ENCODE measurements at places on chromosomes 4 and X. TPM values are rescaled to one million over a fixed set of nuclear protein-coding genes. Genes with fewer than 3 reads are reported as not detected.

Gene GPC4
- total RNA-seq = 0.05 TPM

Gene CPLX1
- 1.0 TPM for total RNA-seq

Gene TRIM2
- not detected for total RNA-seq

Gene LRP2BP
- 0.65 TPM for total RNA-seq

Gene ADAM29
- not detected for total RNA-seq

Gene RTL3
- total RNA-seq = not detected

Gene CYBB
- not detected for total RNA-seq

Gene CT45A5
- total RNA-seq = not detected

Gene NDUFC1
- total RNA-seq = 53.5 TPM

Gene PPARGC1A
- total RNA-seq = not detected

Gene NOCT
- 25.3 TPM for total RNA-seq

Gene AMER1
- 6.5 TPM for total RNA-seq

Gene GAGE1
- not detected for total RNA-seq

Gene USP26
- not detected for total RNA-seq

Gene RTL9
- not detected for total RNA-seq

Gene CT45A10
- total RNA-seq = not detected

Gene EFNB1
- 7.1 TPM for total RNA-seq

Gene SPANXB1
- total RNA-seq = not detected

Gene CDS1
- total RNA-seq = not detected

Gene CT45A3
- not detected for total RNA-seq

Gene EPGN
- not detected for total RNA-seq

Gene FGFBP1
- total RNA-seq = not detected

Gene COL4A5
- not detected for total RNA-seq

Gene ETDB
- total RNA-seq = not detected

Gene NXF2
- not detected for total RNA-seq

Gene NPNT
- total RNA-seq = 0.12 TPM

Gene ITIH6
- total RNA-seq = not detected

Gene STPG2
- not detected for total RNA-seq

Gene TRIML2
- total RNA-seq = not detected

Gene GLOD5
- total RNA-seq = not detected

Gene HNRNPH2
- total RNA-seq = 21.5 TPM

Gene CLCN4
- not detected for total RNA-seq

Gene TLR7
- total RNA-seq = 0.17 TPM

Gene USP9X
- 49.8 TPM for total RNA-seq

Gene FAM200B
- total RNA-seq = 6.0 TPM

Gene SPANXC
- total RNA-seq = not detected

Gene CA5B
- total RNA-seq = 5.9 TPM

Gene IDUA
- total RNA-seq = 31.2 TPM

Data from activated CD4-positive, alpha-beta T cell treated with anti-CD3 and anti-CD28 coated beads, Interleukin-2, amount 10 ng/mL, durations not matched to agents 24 days and 14 days (primary cell).